Cortex of kidney (tissue), 1 donor: ENCODE measurements at places on chromosomes 3 and 15.

DNA sequence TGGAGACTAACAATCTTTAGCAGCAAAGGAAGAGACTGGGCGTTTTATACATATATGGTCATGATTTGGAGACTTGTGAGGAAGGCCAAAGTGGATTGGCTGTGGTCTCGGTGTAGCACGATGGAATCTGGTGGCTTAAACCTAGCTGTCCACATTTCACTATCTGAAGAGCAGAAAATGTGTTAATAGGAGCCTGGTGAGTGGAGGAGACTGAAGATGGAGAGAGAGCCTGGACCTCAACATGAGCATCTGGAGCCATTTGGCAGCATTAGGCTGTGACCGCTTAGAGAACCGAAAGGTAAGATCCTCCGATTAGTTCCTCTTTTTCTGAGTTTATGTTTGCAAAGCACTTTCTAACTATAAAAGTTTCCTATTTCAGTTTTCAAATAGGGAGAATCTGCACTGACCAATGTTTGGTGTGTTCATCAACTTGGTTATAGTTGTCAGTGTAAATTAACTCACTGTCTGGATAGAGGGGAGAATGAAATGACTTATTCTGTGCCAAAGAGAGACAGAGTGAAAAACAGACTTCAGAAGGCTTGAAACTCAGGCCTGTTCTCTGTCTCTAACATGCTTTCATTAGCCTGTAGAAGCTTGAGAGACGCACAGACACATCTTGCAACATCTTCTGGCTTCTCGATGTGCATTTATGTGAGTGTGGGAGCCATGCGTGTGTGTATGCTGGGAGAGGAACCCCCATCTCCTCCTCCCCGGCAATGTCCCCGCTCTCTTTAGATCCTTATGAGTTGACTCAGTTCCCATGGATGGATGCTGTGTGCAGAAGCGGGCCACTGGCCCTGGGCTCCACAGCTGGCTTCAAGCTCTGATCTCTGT lies 244.7 kb upstream of the TBL1XR1 start:
- DNase-seq, result no peak

DNA sequence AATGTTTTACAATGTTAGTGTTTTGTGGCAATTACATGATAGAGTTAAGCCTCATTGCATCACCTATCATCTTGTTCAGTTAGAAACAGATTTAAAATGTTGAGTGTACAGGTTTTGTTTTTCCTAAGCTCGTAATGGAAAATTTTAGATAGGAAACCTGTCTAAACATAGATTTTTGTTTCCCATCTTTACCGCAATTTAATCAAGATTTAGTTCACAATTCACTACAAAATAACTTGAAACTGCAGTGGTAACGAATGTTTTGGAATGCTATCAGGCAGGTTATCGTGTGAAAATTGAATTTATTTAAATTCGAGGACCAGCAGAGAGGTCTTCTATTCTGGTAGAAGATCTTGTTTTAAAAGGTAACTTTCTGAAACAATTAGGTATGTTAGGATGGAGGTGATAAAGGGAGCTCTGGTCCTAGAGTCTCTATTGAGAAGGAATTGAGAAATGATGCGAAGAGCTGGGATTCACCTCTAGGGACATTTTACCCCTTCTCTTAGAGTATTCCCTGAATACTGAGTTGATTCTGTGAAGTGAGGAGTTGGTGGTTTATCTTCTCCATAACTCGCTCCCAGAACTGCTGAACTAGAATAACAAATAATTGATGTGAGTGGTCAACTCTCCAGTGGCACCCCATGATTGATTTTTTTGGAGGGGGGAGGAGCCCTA lies 1.4 kb downstream of the DOCK3 start:
- DNase-seq, result no peak

- DNase-seq, result no peak
These were observed 31.1 kb upstream of the FGD5 start for GRCh38 chr3:14787630-14788029.

- DNase-seq, result no peak
These were observed 246.9 kb upstream of the LRTM1 start for GRCh38 chr3:55174747-55175146.

DNA sequence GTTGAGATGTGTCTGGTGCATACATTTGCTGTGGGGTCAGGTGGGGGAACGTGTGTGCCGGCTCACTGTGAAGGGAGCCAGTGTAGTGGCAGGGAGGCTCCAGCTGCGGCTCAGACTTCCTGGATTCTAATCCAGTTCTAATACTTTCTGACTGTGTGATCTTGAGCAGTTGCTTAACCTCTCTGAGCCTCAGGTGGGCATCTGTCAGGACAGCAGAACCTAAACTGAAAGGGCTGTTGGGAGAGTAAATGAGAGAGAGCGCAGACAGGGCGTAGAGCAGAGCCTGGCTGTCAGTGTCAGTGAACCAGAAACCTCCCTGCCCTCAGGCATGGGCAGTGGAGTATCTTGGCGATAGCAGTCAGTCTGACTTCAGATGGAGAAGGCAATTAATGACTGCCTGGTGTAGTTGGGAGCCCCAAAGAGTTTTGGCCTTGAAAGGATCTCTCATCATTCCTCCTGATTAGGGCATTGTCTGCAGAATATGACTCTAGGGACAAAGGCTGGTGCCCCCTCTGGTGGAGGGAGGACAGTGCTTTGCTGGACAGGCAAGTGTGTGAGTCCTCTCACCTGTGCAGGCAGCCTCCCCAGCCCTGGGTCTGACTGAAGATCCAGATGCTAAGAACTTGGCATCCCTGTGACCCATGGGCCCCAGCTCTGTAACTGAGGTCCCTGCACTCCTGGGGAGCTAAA lies 9.6 kb downstream of the KBTBD13 start:
- DNase-seq, result no peak

DNA sequence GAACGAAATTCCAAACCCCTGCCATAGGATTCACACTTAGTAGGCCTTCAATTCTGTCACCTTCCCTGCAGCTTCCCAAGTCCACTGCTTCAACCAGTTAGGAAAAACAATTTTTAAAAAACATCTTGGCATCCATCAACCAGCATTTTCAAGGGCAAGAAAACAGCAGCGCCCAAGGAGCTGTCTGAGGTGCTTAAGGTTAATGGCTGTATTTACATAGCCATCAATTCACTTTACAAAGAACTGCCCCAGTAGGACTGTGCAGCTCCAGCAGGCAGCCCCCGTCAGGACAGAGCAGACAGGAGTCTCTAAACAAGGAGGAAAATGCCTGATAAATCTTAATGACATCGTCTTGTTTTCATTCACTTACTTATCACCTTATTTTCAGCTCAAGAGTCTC lies 13.3 kb downstream of the TAFA4 start:
- no peak for DNase-seq
